Cortex of kidney (tissue), 1 donor: ENCODE measurements at places on chromosomes 4 and X.

- no peak for DNase-seq
Observed at GRCh38 chr4:149914119-149915115, 98.8 kb upstream of the IQCM start.

- no peak for DNase-seq
Observed at GRCh38 chr4:5980436-5981155, 37.6 kb downstream of the C4orf50 start.

GRCh38 chr4:86939729-86940575 lies 5.1 kb downstream of the AFF1 start:
- no peak for DNase-seq

- no peak for DNase-seq
Observed at GRCh38 chr4:35541888-35542213, 702.5 kb downstream of the ARAP2 start.

GRCh38 chrX:38055170-38055847 lies 49.0 kb downstream of the SYTL5 start:
- DNase-seq: no peak

DNA sequence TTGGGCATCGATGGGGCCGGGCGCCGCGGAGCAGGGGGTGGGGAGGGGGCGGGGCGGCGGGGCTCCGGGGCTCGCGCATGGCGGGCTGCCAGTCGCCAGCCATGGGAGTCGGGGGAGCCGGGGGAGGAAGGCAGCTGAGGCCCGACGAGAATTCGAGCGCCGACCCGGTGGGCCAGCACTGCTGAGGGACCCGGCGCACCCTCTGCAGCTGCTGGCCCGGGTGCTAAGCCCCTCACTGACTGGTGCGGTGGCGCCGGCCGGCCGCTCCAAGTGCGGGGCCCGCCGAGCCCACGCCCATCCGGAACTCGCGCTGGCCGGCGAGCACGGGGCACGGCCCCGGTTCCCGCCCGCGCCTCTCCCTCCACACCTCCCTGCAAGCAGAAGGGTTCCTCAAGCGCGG lies 49.4 kb downstream of the GSX2 start:
- DNase-seq: no peak

DNA sequence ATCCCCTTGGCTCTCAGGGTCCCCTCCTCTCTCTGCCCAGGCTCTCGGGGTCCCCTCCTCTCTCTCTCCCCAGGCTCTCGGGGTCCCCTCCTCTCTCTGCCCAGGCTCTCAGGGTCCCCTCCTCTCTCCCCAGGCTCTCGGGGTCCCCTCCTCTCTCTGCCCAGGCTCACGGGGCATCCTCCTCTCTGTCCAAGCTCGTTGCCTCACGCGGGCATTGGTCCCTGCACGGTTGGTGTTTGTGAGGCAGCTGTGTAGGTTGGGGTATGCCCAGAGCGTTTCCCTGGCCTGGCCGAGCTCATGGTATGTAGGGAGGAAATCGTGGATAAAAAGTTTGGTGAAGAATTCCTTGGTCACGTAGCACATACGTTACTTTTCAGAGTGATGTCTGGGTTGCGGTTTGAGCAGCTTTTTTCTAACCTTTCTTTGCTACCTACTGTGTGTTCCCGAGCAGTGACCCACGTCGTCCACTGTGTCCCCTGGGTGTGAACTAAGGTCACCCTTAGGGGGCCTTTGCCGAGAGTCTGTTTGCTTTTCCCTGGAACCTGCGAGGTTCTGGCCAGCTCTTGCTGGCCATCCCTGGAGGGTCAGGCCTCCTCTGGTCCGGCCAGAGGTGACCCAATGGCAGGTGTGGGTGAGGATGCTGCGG lies 36.6 kb downstream of the PCGF3 start:
- DNase-seq: no peak

GRCh38 chr4:147954850-147955249 lies 223.0 kb downstream of the ARHGAP10 start:
- DNase-seq: no peak

- no peak for DNase-seq
Observed at GRCh38 chr4:169640261-169640870, 20.0 kb downstream of the CLCN3 start.

- no peak for DNase-seq
Observed at GRCh38 chr4:113513382-113513781, 248.2 kb downstream of the CAMK2D start.

DNA sequence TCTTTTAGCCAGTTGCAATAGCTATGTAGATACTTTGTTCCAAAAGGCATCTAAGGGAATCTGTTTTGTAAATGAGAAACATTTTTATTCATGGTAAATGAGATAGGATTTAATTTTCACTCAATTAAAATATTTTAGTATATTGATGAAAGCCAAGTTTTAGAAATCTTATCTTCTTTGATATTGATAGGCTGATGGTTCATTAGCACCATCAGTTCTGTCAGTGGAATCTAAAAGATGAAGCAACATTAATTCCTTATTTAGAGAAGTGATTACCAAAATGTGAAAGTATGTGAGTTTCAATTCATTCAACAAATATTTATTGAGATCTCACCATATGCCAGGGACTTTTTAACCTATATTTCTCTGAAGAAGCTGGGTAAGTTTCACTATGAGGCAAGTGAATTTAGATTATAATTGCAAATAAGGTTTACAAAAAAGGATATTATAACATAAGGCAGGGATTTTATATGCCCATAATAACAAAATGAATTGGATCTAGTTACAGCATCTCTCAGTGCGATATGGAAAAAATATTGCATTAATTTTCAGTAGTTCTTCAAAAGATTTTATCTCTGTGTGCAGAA lies 79.3 kb downstream of the GABRB1 start:
- DNase-seq: no peak

GRCh38 chrX:16712548-16713155 lies at the start of gene CTPS2:
Gene CTPS2 (minus strand): TSS chrX:16712669. CDS start chrX:16702902, 9,767 bp downstream.
- no peak for DNase-seq
